ENCODE measurements at places on chromosomes 3 and 15.

GRCh38 chr3:30476368-30477084, 129.9 kb upstream of the TGFBR2 start:
- DNase-seq = peak; percentile 96

DNA sequence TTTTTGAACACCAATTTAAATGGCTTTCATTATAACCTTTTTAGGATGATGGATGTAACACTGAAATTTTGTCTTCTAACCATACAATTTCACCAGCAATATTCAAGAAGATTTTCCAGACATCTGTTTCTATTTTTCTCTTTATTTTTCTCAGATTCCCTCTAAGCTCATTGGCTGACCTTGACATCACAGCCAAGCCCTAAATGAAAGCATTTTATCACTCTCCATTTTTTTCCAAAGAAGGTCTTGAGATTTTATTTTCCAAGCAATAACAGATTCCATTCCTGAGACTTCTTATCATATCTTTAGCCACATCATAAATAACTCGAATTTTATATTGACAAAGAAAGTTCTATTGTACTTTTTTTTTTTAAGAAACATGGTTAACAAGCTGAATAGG, 392.6 kb upstream of the THBS1 start:
- DNase-seq = no peak

DNA sequence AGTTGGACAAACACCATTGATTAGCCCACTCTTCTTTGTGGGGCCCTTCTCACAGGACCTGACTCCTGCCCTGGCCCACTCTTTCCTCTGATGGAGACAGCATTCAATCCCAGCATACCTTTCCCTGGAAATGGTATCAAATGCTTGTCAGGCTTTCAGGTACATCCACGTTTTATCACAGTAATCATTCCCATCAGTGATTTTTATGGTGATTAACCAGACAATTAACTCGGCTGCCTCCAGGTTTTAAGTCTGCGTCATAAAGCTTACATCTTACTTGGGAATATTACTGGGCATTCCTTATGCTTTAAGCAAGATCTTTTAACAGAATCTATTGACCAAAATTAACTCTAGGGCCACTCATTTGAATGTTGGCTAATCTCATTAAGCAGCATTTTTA, 33.4 kb downstream of the LRRK1 start:
- no peak for DNase-seq

DNA sequence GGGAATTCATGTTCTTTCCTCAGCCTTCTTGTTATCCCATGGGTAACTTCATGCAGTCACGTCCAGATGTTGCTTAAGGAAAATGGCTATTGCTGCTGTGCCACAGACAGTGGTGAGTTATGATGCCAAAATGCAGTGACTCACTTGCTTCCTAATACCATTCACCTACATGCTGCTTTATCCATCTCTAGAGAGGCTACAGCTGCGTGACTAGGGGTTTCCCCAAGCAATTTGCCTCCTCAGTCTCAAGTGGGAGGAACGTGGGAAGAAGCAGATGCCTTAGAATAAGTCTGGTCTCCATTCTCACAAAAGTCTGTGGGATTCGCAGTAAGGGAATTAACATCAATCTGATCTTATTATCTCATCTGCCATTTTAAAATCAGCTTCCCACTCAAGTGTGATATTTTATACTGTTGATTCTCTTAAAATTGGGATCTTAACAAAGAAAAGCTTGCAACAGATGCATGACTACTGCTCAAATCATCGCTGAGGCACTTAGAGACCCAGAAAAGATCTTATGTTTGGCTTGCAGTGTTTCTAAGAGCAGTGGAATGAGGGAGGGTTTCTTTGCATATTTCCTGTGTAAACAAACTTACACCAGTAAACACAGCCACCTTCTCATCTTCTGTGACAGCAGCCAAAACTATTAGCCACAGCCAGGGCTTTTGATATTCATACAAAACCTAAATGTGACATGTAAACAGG, 62.0 kb upstream of the ACP3 start:
- DNase-seq = peak; percentile 3

DNA sequence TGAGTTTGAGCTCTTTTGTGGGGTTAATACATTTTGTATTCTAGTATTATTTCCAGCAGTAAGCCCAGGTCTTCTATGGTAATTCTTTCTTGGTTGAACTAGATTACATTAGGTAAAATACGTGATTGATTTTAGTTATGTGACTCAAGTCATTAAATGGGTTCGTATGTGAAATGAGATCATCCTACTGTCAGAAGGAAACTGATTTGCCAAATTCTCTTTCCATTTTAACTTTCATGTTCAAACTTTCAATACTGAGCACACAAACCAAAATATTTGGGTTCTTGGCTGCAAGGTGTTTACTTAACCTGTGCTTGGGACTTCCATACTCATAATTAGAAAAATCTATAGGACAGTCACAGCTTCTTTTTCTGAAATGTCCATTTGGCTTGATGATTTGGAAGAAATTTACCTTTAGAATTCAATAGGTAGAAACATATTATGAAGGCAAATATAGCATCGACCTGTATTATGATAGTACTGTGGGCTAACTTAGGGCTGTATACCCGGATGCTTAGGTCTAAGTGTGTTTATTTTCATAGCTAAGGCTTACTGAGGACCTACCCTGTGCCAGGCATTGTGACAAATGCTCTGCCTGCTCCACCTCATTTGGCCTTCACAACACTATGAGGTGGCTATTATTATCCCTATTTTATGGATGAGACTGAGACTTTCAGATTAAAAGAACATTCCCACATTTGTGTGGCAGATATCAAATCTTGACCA, 631.8 kb upstream of the GRM7 start:
- no peak for DNase-seq

GRCh38 chr15:35618260-35619188, 72.6 kb upstream of the DPH6 start:
- no peak for DNase-seq

DNA sequence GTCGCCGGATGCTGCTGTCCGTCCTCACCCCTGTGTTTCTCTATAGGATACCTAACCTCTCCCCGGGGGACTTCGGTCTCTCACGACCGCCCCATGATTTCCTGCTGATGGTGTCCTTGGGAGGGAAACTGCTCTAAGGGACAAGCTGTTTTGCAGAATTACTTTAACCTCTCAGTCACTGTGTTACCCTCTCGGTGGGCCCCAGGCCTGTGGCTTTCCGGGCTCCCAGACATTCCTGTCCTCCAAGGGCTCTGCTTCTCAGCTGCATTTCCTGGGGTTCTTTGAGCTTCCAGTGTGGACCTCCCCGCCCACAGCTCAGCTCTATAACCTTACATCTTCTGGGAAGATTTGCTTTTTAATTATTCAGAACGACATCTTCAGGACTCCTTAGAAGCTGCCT, 40.9 kb downstream of the CHST2 start:
- no peak for DNase-seq

- DNase-seq = no peak
These were observed 110.4 kb downstream of the IL12A start for GRCh38 chr3:160098926-160099626.

DNA sequence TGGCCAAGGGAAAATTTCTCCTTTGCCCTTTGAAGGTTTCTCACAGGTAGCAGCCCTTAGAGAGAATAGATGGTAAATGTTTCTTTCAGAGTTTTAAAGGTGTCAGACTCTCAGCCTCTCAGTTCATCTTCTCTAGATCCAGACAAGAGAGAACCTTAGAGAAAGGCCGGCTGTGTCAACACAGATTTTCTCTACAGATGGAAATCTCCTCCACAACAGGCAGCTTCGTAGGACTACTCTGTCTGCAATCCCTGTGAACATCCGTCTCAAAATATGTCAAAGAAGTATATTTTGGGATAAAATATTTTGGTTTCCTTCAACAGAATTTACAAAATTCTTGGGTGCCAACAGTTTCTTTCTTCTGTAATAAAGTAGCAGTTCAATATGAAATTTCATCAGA, 282.1 kb upstream of the POU1F1 start:
- no peak for DNase-seq

- DNase-seq = peak; percentile 52
These were observed at the start of gene ARPIN for GRCh38 chr15:89912674-89913396. Gene ARPIN, minus strand, starts transcription at chr15:89912952. Its CDS starts 117 bp downstream, at chr15:89912835.

DNA sequence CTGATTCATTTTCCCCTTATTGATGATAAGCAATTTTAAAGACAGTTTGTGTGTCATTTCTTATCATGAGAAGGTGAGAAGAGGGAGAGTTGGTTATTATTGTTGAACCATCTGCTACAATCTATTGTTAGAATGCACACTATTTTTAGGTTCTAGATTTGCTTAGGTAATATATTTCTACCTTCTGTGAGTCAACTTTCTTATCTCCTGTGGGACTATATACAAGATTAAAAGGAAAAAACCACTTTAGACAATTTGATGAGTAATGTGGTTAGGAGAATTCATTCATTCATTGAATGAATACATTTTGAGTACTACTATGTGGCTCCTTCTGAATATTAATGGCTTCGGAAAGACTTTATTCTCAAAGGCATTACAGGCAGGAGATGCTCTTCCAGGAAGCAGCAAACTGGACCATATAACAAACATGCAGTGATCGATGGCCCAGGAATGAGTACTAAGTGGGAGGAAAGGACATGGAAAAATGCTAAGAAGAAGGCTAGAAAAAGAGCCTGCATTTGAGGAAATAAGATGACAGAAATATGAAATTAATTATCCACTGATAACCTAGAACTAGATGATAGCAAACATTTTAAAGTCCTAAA, 22.4 kb downstream of the SPTSSB start:
- DNase-seq = no peak

GRCh38 chr3:131075632-131076328, 49.1 kb downstream of the NEK11 start:
- no peak for DNase-seq

DNA sequence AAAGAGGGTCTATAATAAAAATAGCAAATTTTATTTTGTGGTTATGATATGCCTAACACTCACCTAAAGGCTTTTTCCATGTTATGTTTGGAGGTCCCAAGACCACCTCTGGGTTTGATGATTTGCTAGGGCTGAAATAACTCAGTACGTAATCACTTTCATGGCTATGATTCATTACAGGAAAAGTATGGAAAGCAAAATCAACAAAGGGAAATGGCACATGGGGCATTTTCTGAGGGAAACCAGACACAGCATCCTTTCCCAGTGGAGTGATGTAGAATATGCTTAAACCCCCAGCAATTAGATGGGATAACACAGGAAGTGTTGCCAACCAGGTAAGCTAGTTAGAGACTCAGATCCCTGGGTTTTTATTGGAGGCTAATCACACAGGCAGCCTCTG, 701.6 kb upstream of the CBLB start:
- DNase-seq = peak; percentile 64

- DNase-seq = no peak
These were observed 383.6 kb downstream of the LPP start for GRCh38 chr3:188537606-188538005.

DNA sequence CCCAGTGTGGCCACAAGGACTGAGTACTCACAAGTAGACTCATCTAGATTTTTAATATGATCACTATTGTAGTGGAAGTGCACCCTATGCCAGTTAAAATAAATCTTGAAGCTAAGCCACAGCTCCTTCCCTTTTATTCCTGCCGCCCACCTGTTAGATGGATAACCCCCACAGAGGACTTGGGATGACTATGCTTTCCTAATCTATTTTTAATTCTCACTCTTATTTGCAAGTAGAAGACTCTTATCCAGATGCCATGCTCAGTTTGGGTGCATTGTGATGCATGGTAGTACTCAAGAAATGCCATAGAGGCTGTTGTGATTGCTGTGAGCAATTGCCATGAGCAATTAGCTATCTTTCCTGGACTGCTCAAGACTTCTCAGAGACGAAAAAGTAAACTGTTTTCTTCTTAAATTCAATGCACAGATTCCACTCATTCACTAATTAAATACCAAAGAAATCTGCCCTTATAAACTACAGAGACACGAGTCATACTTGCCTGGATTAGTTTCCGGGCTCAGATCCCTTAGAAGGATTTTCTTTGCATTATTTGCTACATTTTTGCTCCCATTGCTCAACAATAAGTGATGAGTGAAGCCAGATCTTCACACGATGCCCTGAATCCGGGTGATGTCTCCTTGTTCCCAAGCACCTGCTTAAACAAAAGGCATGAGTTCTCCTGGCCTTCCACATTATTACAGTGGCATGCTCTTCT, 472.1 kb downstream of the SOX2 start:
- DNase-seq = no peak

- no peak for DNase-seq
These were observed 89.9 kb downstream of the CCNL1 start for GRCh38 chr3:157069846-157070677.

DNA sequence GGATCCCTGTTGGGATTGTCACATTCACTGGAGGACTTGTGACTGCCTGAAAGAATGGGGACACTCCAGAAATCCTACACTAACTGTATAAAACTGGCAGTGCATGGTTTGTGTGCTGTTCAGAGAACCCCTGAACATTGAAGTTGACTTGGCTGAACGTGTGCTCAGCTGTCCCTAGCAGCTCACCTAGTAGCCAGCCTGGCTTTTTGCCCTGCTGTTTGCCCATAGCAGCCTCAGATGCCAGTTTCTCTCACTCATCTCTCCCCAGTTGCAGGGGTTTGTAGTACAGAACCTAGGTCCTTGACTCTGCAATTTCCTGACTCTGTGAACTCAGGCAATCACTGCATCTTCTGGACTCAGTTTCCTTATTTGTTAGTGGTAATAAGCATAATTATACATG, 63.0 kb downstream of the KCNAB1 start:
- DNase-seq = no peak

DNA sequence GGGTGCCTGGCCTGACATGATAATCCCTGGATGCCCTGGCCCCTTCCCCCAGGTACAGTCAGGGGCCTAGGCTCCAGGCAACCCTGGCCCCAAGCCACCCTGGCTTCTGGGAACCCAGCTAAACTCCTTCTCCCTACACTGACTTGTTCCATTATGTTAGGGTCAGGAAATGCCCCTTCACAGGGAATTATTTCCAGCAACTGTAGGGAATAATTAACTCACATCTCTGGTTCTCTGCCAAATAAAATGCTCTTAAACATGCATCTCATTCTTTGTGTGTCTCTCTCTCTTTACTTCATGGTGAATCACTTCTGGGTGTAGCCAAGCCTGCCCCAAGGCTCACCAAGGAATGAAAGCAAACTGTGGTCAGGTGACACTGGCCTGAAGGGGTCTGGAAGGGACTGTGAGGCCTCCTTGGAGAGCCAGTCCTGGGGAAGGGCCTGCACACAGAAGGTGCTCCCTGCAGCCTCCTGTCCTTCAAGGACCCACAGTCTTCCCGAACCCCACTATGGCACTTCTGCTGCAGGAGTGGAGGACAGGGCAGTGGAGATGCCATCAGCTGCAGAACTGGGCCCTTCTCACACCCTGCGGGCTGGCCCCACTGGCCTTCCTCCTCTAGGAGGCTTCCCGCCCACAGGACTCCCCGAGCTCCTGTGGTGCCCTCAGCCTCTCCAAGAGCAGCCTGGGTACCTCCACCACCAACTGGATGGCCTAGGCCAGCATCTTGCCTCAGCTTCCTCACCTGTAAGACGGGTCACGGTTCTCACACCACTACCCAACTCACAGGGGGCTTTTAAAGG, 17.6 kb downstream of the TKT start:
- DNase-seq = peak; percentile 77

GRCh38 chr3:149751551-149751950, 738 bp downstream of the COMMD2 start:
- DNase-seq = no peak

- DNase-seq = no peak
These were observed 101.3 kb downstream of the MYH15 start for GRCh38 chr3:108408883-108409799.

GRCh38 chr3:30131191-30131590, 475.2 kb upstream of the TGFBR2 start:
- peak; percentile 3 for DNase-seq
